Muscle of arm (tissue), 14 donors: ENCODE measurements at places on chromosomes 4 and X. TPM values are rescaled to one million over a fixed set of nuclear protein-coding genes. Genes with fewer than 3 reads are reported as not detected.

INTS6L gene
- polyA plus RNA-seq: not detected

PRKG2 gene
- 8.0 TPM for polyA plus RNA-seq

DNA sequence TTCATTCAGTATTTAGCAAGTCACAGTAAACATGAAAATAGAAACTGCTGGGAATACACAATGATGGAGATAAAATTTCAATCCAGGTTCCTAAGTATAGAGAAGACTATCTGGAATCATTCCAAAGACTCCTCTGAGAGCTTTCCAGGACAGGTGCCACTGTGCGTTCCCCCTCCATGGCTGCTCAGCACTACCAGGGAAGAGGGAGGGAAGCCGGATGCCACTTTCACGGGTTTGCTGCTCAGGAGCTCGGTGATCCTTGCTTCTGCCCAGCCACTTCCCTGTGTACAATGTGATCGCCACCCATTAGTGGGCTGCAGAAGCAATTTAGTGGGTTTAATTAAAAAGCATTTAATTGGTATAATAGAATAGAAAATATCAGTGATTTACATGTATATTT, 94.5 kb downstream of the FNIP2 start:
- DNase-seq: no peak

DNA sequence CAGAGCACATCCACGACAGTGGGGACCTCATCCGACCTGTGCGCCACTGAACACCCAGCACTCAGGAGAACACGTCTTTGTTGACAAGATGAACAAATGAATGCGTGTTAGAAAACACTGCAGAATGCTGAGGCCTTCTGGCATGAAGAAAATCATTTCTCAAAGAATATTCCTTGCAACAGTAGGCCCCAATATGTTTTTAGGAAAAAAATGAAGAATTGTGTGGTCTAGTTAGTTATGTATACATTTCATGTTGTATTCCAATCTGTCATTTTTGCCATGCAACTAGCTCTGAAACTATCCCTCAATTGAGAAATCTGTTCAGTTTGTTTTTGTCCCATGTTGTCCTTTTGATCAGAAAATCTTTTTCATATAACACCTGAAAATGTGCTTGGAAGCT, 77.4 kb upstream of the MAD2L1 start:
- no peak for DNase-seq

- DNase-seq: no peak
These were observed 192.9 kb downstream of the ARHGAP10 start for GRCh38 chr4:147924604-147925412.

DNA sequence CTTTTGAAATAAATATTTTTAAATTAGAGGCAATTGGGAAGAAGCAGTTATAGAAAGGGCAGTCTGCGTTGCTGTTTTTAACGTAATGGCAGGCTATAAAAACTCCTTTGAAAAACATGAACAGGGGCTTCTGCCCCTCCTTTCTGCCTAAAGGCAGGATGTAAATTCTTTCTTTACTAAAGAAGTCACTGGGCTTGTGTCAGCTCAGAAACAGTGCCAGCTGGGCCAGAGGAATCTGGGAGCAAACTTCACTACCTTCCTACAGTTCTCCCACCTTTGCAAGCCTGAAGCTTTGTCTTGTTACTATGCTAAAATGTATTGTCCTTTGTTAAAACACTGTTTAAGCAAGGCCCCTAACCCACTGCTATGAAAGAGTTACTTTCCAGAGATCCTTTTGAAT, 1664.8 kb downstream of the RPA4 start:
- no peak for DNase-seq

- DNase-seq: no peak
These were observed 534.3 kb downstream of the ADGRL3 start for GRCh38 chr4:61734409-61734808.
